ENCODE measurements at places on chromosomes 11 and 22.

DNA sequence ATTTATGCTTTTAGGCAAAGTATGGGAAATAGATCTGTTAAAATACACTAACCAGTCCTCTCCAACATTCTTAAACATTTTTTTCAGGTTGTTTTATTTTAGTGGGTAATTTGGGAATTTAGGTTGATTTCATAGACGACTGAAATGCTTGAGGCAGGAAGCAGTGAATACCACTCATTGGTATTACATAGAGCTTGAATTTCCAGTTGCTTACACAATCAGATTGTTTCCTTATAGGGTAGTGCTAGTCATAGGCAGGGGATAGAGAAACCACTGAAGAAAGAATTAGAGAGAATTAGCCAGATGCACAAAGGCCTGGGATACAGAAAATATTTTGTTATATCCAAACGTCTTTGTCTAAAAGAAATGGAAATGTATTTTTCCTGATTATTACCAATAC lies 23.9 kb upstream of the LYVE1 start:
- no peak for DNase-seq

GRCh38 chr22:48520884-48521588 lies 1306.6 kb downstream of the BRD1 start:
- no peak for DNase-seq

- no peak for DNase-seq
These were observed 10.8 kb upstream of the MS4A13 start for GRCh38 chr11:60504219-60504905.

DNA sequence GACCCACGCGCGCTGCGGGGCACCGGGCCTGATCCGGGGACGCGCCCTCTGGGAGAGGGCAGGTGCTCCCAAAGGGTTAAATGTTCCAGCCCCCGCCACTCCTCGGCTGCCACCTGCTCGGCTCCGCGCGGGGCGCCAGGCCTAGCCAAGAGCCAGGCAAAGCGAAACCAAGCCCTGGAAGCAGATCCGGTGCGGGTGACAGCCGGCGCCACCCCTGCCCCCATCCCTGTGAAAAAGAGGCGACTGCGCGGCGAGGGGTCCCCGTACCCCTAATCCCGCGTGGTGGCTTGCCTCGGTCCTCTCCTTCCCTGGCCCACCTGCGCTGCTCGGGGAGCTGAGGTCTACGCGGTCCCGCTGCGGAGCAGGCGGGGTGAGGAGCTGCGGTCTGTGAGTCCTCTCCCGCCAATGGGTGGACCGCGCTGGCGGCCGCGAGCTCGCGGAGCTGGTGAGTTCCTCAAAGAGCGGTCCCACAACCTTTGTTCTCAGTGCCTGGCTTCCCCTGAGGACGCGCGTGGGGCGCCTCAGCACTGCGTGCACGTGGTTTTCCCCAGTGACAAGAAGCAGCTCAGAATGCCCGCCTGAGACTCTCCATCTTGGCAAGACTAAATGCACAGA lies at the start of gene ME3:
Gene ME3, minus strand, starts transcription at position 610 of the 615 bp plus-strand sequence.
- peak; percentile 69 for DNase-seq

DNA sequence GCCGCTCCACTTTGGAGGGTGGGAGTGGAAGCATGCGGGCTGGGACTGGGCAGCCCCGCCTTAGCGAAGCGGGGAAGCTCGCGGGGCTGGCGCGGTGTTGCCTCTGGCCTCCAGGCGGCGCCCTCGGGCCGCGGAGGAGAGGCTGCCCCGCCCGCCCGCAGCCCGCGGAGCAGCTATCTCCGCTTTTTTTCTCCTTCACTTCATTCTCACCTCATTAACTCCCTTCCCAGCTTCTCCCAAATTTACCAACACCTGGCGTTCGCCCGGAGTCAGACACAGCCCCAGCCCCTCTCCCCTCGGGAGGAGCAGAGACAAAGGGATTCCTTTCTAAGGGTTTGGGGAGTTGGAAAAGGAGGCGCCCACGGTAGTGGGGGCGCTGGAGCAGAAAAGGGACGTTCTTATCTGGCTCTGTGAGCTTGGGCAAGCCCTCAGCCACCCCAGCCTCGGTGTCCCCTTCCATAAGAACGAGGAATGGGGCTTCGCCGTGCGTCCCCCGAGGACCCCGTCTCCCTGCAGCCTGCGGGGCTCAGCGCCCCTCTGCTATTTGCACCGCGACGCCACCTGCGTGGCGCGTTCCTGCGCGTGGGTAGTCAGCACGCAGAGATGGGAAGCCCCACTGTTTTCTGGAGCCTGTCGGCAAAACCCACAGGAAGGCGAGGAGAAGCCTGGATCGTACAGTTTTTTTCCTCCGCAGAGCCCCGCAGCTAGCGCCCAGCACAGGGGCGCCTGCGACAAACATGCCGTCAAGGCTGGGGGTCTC lies 1.5 kb upstream of the WNT11 start:
- peak; percentile 82 for DNase-seq

DNA sequence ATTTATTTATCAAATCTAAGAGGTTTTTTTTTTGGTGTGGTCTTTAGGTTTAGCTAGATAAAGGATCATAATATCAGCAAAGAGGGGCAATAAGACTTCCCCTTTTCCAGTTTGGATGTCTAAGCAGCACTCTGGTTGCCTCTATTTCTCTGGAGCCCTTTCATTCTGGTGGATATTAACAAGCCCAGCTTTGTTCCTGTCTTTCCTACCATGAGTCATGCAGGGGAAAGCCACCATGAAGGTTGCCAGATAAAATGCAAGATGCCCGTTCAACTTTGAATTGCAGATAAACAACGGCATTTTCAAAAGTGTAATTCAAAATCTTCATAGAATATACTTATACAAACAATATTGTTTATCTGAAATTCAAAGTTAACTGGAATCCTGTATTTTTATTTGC lies 143.6 kb downstream of the ADAMTS15 start:
- DNase-seq, result no peak

DNA sequence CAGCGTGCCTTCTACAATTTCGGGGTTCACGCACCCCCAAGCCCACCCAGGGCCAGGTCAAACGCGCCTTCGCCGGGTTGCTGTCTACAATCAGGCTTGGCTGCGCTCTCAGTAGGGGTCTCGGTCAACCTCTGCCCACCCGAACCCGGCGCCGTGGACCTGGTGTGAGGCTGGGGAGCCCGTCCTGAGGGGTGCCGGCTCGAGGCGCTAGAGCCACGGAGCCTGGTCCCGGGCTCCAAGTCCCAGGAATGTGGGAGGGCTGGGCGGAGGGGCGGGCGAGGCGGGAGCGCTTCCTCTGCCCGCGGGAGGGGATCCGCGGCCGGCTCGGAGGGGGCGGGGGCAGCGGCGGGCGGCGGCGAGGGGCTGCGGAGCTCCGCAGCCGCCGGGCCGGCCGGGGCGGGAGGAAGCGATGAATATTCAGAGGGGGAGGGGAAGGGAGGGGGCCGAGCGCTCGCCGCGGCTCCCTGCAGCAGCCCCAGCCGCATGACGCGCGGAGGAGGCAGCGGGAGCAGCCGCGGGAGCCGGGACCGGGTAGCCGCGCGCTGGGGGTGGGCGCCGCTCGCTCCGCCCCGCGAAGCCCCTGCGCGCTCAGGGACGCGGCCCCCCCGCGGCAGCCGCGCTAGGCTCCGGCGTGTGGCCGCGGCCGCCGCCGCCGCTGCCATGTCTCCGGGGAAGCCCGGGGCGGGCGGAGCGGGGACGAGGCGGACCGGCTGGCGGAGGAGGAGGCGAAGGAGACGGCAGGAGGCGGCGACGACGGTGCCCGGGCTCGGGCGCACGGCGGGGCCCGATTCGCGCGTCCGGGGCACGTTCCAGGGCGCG lies at the start of gene PTPRJ:
Gene PTPRJ, plus strand, starts transcription at position 472 of the 819 bp plus-strand sequence. CDS start 354 bp downstream, outside the sequence.
- peak; percentile 59 for DNase-seq

- DNase-seq, result no peak
These were observed 5.1 kb upstream of the P2RX6 start for GRCh38 chr22:21009638-21010425.

GRCh38 chr11:111019451-111019850 lies 226.1 kb upstream of the POU2AF2 start:
- no peak for DNase-seq

DNA sequence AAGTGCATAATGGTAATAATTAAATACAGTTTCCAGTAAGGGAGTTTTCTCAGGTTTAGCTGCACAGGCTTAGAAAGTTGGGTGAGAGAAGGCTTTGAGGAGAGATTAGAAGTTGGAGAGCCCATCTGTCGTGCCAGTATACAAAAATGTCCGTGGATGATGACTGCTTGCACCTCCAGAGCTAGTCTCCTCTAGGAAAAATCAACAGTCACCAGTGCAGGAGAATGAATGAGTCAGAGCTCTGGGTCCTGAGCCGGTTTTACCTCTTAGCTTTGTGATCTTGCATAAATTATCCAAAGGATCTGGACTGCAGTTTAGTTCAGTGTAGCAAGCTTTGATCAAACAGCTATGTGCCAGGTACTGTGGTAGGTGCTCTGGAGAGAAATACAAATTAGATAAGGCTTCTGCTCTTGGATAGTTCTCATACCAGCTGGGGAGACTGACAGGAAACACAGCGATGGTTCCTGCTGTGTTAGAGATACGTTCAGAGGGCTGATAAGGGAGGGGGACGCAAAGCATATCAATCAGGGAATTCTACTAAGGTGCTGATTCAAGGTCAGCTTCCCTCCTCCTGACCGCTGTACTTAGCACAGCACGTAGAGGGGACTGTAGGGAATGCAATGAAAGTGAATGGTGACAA lies 125.9 kb downstream of the TEAD1 start:
- peak; percentile 84 for DNase-seq

DNA sequence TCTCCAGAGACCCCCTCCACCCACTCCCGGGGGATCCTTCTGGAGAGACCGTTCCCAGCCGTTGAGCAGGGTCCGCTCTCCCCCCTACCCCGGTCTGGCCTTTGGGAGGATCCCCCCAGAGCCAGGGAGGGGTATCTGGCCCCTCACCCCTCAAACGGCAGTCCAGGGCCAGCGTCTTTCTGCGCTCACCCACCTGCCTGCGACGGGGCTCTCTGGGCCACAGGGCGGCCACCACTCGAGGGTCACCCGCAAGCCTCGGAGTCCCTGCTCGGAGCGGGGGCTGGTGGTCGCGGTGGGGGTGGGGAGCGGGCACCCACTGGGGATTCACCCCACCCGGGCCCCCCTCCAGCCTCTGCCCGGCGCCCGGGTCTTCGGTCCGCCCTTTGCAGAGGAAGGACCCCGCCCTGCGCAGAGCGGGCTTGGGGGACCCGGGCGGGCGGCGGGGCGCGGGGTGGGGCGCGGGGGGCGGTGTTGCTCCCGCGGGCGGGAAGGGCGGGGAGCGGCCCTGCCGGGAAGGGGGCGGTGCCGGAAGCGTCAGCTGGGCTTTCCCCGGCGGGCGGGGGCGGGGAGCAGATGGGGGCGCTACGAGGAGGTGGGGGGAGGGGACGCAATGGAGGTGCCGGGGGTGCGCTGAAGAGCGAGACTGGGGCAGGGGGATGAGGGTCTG lies 16.6 kb downstream of the CRELD2 start:
- no peak for DNase-seq

DNA sequence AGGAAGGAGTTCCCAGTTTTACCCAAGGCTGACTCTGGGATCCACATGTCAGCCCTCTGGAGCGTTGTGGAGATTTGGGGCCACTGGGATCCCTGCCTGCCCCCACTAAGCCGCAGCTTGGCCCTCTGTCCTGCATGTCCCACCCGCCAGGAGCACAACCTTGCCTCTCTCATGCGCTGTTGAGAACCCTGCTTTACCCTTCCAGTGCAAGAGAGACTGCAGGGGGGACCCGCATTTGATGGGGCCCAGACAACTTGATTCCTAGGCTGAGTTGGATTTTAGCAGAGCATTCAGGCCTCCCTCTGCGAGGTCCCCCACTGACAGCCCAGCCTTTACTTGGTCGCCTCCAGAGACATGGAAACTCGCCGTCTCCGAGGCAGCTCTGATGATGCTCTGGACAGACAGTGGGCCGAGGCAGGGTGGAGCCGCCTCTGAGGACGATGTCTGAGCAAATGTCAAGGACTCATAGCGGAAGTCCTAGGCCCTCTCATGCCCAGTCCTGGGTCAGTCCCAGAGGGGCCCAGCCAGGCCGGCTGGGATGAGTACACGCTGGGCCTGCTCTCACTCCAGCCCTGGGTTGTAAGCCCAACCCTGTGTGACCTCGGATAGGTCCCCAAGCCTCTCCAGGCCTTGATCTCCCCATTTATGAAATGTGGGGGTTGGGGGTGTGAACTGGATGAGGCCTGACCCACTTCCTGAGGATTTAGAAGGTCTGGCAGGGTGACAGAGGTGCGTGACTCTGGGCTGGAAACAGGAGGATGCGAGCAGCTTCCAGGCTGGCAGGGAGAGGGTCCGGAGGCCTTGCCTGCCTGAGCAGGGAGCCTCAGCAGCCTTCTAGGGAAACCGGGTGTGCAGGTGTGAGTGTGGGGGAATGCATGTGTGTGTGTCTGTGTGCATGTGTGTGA lies 630 bp downstream of the CD5 start:
- no peak for DNase-seq

DNA sequence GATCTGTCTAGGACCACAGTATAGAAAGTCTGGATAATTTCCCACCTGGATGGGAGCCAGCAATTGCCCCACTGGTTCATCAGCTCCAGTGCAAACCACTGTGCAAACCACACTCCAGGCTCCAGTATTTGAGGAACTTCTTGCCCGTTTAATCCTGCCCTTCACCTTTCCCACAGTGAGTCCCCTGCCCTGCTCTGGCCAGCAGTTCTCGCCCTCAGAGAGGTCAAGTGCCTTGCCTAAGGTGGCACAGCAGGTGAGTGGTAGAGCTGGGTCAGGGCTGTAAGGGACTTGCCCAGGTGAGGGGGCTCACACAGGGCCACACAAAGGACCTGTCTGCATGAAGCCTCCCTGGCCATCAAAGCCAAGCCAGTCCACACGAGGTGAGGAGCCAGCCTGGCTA lies 24.1 kb downstream of the MS4A10 start:
- DNase-seq, result no peak

GRCh38 chr11:86547727-86548126 lies 124.7 kb downstream of the ME3 start:
- no peak for DNase-seq

DNA sequence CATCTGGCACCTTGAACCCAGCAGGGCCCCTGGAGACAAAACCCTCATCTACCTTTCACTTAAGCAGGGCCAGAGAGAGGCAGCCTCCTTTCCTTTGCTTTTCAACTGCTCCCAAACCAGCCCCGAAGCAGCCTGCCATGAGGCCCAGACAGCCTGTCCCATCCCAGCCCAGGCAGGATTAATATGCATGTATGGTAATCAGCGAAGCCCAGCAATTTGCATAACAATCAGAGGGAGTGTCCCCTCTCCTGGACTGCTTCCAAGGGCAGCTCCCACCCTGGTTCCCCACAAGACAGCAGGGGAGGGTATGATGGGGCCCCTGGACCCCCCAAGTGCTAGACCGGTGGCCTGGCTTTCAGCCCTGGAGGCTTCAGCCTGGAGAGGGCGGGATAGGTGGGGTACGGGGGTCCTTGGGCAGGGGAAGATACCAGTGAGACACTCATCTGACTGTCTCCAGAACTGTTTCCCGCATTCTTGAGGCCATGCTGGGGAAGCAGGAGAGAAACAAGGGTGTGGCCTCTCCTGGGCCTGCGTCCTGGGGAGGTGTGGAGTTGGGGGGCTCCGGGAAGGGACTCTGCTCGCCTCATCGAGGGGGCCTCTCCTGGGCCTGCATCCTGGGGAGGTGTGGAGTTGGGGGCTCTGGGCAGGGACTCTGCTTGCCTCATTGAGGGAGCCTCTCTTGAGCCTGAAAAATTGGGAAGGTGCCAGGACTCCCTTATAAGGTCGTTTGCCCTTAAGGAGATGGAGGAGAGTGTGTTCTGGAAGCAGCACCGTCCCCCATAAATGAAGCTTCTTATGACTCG lies 93.2 kb upstream of the PRR5 start:
- no peak for DNase-seq
